ENCODE measurements at places on chromosomes 2 and 18.

DNA sequence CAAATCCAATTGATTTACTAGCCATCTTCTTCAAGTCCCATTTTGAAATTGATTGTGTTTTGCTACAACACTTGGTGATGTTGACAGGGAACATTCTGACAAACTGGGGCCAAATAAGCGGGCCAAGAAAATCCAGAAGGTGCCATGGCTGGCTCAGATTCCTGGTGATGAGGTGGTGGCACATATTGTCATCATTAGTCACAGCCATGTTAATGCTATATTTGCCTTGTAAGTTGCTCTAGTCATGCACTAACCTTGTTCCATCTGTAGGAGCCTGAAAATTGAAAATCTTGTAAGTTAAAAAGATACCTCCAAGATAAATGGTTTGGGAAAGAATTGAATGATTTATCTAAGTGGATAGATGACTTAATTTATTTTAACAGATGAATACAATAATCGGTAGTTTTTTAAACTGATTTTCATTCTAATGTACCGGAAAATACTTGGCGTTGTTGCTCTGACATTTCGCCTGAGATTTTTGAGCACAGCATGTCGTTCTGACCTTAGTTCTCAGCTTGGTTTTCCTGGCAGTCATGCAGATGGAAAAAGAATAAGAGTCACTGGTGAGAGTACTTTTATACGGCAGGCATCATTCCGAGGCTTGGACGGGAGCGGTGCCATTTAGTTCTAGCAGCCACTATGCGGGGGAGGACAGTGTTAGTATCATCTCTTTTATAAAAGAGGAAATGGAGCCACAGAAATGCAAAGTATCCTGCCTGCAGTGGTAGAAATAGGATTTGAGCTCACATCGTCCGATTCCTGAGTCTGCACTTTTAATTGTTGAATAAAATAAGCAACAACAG, 133.9 kb downstream of the ZNF532 start:
- DNase-seq, result no peak

DNA sequence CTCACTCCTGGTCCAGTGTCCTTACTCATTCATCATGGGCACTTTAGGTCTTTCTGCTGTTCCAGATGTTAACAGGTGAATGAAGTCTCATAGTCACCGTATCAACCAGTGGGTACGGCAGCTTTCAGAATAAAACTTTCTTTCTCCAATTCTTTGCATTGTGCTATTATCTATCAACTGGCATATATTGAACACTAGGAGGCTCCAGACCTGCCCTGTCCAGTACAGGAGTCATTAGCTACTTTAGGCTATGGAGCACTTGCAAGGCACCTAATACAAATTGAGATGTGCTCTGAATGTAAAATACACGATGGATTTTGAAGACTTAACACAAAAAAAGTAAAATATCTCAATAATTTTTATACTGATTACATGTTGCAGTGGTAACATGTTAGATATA, 43.2 kb upstream of the NEB start:
- DNase-seq, result no peak

GRCh38 chr18:59954755-59955156, 55.0 kb downstream of the PMAIP1 start:
- DNase-seq, result no peak

GRCh38 chr2:179588486-179589145, 272.8 kb downstream of the ZNF385B start:
- DNase-seq, result no peak

DNA sequence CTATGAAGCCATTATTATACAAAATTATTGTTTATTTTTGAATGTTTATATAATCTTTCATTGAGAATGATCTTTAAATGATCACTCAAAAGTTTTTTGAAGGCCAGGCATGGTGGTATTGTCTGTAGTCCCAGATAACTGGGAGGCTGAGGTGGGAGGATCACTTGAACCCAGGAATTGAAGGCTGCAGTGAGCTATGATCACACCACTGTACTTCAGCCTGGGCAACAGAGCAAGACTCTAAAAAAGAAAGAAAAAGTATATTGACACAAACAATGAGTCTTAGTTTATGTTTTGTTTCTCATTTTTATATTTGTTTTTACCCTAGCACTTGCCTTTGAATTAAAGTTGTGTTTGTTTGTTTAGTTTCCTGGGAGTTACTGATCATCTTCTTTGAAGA, 2.3 kb downstream of the TWSG1 start:
- DNase-seq, result no peak

Measured in nucleus accumbens (tissue), 56 donors.